CD4-positive, alpha-beta T cell treated with Interferon alpha-2 for 1 hour (primary cell): ENCODE measurements at places on chromosomes 1 and 21.

DNA sequence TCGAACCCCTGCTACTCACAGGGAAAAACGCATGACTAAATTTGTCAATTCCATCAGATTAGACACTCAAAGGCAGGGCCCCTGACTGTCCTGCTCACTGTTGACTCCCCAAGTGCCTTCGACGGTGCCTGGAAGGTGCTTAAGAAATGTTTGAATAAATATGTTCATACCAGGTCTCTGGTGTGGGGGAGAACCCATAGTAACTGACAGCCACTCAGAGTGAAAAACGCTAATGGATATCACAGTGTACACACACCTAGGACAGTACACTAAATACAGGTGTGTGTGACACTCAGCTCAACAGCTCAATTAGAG, 39.7 kb upstream of the WASF2 start:
- no peak for DNase-seq

DNA sequence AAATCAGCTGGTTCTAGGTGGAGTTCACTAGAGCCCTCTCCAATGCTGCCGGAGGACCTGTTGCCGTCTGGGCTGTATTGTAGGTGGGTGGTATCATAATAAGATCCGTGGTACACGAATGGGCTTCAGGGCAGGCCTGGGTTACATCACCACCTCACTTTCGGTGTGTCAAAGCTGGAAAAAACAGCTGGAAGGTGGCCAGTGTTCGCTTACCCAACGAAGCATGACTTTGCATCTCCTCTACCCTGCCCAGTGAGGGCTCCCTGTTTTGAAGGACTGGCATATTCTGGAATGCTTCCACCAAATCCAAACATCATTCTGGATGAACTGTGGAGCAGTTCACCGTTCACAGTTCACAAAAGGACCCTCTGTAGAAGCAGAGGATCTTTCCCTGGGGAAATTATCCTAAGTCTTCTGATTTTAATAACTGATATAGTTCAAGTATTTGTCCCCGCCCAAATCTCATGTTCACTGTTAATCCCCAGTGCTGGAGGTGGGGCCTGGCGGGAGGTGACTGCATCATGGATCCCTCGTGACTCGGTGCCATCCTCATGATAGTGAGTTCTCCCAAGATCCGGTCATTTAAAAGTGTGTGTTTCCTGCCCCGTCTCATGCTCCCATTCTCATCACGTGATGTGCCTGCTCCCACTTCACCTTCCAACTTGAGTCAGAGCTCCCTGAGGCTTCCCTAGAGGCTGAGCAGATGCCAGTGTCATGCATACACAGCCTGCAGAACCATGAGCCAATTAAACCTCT, 429.0 kb downstream of the KIF26B start:
- no peak for DNase-seq

- no peak for DNase-seq
Observed at GRCh38 chr21:21187579-21187978, 189.4 kb downstream of the NCAM2 start.

DNA sequence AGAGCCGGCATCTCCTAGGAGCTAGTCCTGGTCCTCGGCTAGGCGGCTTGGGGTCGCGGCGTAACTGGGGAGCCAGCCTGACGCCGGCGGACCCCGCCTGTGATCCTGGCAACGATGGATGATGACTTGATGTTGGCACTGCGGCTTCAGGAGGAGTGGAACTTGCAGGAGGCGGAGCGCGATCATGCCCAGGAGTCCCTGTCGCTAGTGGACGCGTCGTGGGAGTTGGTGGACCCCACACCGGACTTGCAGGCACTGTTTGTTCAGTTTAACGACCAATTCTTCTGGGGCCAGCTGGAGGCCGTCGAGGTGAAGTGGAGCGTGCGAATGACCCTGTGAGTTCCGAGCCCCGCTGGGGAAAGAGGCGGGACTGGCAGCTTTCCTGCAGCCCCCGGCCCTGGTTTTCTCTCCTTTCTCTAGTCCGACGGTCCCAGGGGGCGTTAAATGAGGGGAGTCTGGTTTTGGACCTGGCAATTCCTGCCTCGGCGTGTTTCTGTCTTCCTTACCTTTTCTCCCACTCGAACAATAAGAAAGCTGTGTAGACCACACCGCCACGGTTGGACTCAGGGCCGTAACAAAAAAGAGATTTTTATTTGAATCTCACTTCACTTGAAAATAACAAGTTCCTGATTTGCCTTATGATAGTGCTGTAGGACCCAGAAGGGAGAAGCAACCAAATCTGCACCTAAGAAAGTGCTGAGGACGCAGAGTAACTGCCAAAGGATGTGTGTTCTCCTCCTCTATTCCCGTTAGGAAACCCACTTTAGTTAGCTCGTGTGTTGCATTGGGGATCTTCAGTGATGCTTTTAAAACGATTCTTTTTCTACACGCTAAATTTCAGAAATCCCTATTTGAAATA, at the start of gene SPRTN:
SPRTN (plus strand) TSS at position 24 of the 859 bp plus-strand sequence; CDS start at position 115, 91 bp downstream.
- no peak for DNase-seq

- no peak for DNase-seq
Observed at GRCh38 chr1:20982316-20982715, 194.4 kb downstream of the EIF4G3 start.
